ENCODE measurements at places on chromosomes 16 and 17.

GRCh38 chr17:14297161-14297851, 3.6 kb upstream of the HS3ST3B1 start:
- DNase-seq: no peak

GRCh38 chr17:39536468-39536867, 71.3 kb downstream of the NEUROD2 start:
- DNase-seq: no peak

DNA sequence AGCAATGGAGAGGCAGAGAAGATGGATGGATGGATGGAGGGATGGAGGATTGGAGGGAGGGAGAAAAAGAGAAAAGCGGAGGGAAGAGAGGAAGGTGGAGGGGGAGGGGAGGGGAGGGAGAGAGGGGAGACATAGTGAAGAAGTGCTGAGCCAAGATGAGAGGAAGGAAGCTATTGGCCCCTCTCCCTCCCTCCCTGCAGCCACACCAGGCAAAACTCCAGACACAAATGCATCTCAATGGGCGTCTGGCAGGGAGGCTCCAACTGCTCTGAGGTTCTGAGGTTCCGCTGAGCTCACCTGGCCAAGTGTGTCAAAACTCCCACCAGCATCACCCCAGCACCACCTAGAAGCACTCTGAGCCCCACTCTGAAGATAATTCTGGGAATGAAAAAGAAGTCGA, 26.9 kb upstream of the PHB1 start:
- DNase-seq: no peak

- peak; percentile 52 for DNase-seq
Observed at GRCh38 chr17:47276868-47277267, 23.2 kb downstream of the ITGB3 start.

GRCh38 chr16:66857437-66857836, 13.2 kb downstream of the CA7 start:
- no peak for DNase-seq

GRCh38 chr17:49406421-49407061, 8.1 kb downstream of the PHB1 start:
- no peak for DNase-seq

GRCh38 chr17:17819561-17819995, 17.2 kb downstream of the SREBF1 start:
- peak; percentile 91 for DNase-seq

DNA sequence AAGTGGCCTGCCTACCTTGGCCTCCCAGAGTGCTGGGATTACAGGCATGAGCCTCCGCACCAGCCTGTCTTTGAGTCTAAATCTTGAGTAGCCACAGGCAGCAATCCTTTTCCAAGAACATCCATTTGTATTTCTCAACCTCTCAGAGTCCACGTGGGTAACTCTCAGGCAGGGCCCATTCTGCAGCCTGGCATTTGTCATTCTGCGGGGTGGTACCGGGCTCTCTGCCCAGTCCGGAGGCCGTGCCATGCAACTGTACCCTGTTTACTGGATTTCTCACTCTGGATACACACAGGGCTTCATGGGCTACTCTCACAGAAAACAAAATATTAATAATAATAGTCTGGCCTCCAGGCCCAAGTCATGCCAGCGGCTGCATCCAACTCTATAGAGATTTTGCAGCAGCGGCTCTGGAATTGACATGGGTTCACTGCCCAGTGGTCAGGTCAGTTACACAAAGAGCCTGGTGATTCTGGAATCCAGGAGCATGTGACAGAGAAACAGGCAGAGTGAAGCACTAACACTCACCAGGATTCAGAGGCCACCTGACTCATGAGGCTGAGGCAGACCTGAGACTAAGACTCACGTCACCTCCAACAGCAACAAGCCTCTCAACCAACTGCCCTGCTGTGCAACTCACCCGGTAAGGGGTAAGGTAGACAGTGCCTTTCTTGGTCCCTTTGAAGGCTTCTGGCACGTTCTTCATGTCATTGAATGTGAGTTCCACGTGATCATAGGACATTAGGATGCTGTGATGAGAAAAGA, 4.0 kb downstream of the WBP2 start:
- DNase-seq: no peak

GRCh38 chr17:60562421-60562820, 36.4 kb upstream of the APPBP2 start:
- DNase-seq: no peak

- DNase-seq: no peak
Observed at GRCh38 chr17:76473541-76473985, 6.2 kb downstream of the AANAT start.

GRCh38 chr17:74133740-74134139, 69.7 kb upstream of the RPL38 start:
- no peak for DNase-seq

- DNase-seq: no peak
Observed at GRCh38 chr17:28706471-28707338, 5.0 kb downstream of the PROCA1 start.

DNA sequence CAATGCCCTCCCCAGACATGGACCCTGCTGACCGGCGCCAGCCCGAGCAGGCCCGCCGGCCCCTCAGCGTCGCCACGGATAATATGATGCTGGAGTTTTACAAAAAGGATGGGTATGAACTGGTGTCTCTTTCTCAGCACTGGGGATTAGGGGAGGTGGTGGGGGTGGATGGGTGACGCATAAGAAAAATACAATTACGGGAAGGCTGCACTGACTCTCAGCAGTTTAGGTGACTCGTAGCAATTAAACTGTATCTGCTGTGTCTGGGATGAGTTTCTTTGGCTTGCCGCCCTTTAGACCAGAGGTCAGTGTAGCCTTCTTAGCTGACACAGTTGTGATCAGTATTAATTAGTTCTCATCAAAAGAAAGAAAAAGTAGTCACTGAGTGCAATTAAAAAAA, 59.0 kb downstream of the ELAC2 start:
- DNase-seq: no peak

GRCh38 chr16:22751104-22751667, 62.8 kb upstream of the HS3ST2 start:
- DNase-seq: no peak

GRCh38 chr17:2721603-2722002, 10.0 kb upstream of the CLUH start:
- no peak for DNase-seq

- DNase-seq: no peak
Observed at GRCh38 chr17:73588301-73588846, 55.9 kb downstream of the SDK2 start.

GRCh38 chr16:85213926-85214675, 101.8 kb upstream of the CIBAR2 start:
- DNase-seq: no peak

DNA sequence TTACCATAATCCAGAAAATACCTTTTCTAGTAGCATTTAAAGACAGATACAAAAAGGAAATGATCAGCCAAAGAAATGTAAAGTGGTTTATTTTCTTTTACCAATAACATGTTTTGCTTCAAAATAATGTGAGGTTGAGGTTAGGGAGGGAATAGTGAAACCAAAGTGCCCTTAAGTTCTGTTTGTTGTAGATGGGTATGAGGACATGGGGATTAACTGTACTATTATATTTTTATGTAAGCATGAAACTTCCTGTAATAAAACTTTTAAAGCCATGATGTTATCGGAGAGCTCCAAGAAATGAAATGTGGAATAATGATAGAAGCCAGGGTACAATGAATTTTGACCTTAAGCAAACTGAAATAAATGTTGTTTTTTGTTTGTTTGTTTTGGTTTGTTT, 9.9 kb downstream of the C16orf46 start:
- DNase-seq: no peak

DNA sequence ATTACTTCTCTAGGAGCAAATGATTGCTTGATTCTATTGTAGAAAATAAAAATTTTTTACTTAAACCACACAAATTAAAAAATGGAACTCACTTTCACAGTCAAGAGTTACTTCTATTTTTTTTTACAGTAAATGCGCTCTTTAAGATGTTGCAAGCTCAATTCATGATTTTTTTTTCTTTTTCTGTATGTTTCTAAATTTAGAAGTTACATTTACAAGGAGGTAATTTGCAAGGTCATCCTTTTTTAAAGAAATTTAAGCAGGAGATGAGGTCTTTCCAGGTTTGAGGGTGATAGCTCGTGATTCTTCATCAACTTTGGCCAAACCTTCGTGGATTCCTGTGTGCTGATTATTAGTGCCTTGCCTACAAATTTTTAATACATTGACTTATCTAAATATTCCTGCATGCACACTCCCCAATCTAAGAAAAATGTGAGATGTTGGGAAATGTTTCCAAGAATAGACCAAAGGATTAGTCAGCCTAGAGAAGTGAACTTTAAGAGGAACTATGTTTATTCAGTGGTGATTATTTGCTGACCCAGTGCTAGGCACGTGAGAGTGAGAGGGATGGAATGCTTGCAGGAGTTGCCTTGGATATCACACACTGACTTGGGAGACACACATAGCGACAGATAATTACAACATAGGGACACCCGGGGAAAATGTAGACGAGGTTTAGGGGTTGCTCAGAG, 429.8 kb downstream of the MAF start:
- no peak for DNase-seq

GRCh38 chr16:86476956-86477534, 33.3 kb upstream of the FOXF1 start:
- no peak for DNase-seq

DNA sequence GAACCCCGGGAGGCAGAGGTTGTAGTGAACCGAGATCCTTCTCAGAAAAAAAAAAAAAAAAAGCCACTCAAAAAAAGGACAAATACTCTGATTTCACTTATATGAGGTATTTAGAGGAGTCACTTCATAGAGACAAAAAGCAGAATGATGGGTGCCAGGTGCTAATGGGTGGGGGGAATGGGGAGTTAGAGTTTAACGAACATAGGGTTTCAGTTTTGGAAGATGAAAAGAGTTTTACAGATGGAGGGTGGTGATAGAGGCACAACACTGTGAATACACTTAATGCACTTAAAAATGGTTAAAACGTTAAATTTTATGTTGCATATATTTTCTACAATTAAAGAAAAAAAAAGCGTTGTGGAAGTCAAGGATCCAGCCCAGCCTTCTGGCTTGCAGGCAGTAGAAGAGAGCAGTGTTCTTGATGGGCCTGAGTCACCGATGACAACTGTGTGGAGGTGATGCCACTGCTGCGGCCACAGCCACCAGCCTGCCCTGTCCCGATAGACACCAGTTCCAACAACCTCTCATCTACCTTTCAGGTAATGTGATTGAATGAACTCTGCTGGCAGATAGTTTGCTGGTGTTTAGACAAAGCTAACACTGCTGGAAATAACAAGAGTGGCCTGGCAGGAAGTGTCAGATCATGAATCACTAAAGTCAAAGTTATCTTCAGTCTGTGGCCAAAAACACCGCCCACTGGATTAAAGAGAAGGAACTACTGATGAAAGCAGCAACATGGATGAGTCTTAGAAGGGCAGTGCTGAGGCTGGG, 49.9 kb upstream of the COX10 start:
- DNase-seq: no peak

GRCh38 chr17:27381007-27381501, 75.2 kb upstream of the KSR1 start:
- DNase-seq: peak; percentile 36

GRCh38 chr16:55018881-55019280, 88.2 kb downstream of the IRX5 start:
- DNase-seq: no peak

DNA sequence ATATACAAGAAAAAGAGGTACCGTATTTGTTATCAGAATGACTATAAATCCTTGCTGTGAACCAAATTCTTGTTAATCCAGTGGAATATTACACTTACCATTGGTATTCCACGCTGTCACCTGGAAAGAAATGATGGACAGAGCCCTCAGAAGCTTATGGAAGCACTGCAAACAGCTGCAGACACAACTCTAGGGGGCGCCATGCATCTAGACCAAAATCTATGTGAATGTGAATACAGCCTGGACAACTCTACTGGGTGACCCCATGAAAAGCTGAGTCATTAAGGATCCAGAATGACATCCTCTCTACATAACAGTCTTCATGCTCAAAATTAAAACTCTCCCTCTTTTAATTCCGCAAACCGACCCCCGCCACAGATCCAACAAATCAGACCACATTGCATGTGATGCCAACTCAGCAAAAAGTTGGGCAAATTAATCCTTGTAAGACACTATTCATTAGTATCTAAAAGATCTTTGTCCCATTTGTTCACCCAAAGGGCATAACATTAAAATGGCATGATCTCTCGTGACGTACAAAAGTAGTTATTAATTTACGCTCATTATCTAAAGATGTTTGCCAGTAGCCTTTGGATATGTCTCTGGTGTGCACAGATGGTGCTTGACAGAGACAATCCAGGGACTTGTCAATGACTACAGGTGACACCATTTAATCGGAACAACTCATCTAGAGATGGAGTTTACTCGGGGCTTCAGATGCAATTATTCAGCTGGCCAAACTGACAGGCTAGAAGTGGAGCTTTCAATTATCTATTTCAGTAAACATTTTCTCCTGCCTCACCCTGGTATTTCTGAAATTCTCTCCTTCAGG, 552.7 kb upstream of the PSMD7 start:
- no peak for DNase-seq

GRCh38 chr17:77475016-77475976, 334.5 kb downstream of the SEC14L1 start:
- no peak for DNase-seq

- DNase-seq: no peak
Observed at GRCh38 chr16:30659507-30660423, 1.5 kb downstream of the FBRS start.

GRCh38 chr17:48577330-48577945, 712 bp downstream of the HOXB4 start:
- DNase-seq: no peak

- DNase-seq: no peak
Observed at GRCh38 chr17:30761060-30761459, 63.4 kb downstream of the CRLF3 start.

- DNase-seq: no peak
Observed at GRCh38 chr17:42413464-42414040, 9.5 kb downstream of the CAVIN1 start.

GRCh38 chr17:3788200-3788599, 12.8 kb downstream of the ITGAE start:
- DNase-seq: no peak

DNA sequence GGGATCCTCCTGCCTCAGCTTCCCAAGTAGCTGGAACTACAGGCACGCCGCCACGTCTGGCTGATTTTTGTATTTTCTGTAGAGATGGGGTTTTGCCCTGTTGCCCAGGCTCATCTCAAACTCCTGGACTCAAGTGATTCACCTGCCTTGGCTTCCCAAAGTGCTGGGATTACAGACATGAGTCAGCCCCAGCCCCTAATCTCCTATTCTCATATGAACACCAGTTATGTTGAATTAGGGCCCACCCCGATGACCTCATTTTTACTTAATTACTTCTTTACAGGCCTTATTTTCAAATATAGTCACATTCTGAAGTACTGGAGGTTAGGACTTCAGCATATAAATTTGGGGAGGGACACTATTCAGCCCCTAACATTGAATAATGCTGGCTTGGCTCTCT, 49.2 kb downstream of the ZNRF1 start:
- no peak for DNase-seq

GRCh38 chr16:55728797-55729196, 73.0 kb downstream of the SLC6A2 start:
- DNase-seq: peak; percentile 50

- DNase-seq: no peak
Observed at GRCh38 chr17:81385320-81386111, 9.7 kb upstream of the BAHCC1 start.
